ENCODE measurements at places on chromosomes 6 and 20.
A peak's percentile ranks its signal among the peaks of the same experiment; 100 is the strongest.

DNA sequence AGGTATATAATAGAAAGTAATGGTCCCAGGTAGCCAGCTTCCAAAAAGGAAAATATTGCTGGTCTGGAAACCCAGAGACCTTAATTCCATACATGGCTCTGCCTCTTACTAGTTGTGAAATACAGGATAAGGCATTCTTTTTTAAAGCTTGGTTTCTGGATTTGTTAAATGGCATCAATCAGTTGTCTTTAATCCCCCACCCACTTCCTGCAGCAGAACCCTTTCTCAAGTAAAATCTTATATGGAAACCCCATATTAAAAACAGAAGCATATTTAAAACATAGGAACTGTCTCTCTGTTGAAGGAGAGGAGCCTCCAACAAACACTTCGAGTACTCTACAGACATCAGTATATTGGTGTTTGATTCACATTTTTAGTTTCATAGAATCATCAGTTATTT lies 6.2 kb upstream of the LCA5 start:
- DNase-seq = no peak

DNA sequence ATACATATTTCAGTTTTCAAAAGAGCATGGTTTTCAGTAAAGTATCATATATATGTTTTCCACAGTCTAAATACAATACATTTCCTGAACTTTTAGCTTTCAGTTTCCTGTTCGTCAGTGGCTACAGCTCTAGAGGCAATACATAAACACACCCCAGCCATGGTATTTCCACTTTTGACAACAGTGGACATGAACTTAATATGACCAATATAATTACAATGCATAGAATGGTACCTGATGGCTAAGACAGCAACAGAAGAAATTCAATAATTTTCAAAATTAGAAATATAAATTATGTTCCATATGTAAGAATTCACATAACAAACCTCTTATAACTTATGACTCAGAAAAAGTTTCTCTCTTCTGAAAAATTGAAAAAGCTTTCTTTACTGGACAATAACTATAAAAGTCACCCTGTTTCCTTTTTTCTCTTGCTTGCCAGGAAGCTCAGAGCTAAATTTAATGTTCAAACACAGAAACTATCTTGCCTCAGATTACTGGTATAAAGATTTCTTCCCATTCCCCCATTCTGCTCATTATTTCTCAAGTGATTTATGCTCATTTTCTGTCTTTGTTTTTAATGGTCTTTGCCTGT lies 19.2 kb downstream of the FKBP5 start:
- no peak for DNase-seq

DNA sequence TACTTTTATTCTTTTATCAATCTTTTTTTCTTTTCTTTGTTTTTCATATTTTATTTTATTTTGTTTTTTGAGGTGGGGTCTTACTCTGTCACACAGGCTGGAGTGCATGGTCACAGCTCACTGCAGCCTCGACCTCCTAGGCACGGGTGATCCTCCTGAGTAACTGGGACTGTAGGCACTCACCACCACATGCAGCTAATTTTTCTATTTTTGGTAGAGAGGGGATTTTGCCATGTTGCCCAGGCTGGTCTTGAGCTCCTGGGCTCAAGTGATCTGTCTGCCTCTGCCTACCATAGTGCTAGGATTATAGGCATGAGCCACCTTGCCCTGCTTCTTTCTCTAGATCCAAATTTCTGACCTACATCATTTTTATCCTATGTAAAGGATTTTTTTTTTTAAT lies 153.2 kb downstream of the CDKAL1 start:
- no peak for DNase-seq

GRCh38 chr20:17671011-17671410 lies 11.0 kb downstream of the RRBP1 start:
- no peak for DNase-seq

DNA sequence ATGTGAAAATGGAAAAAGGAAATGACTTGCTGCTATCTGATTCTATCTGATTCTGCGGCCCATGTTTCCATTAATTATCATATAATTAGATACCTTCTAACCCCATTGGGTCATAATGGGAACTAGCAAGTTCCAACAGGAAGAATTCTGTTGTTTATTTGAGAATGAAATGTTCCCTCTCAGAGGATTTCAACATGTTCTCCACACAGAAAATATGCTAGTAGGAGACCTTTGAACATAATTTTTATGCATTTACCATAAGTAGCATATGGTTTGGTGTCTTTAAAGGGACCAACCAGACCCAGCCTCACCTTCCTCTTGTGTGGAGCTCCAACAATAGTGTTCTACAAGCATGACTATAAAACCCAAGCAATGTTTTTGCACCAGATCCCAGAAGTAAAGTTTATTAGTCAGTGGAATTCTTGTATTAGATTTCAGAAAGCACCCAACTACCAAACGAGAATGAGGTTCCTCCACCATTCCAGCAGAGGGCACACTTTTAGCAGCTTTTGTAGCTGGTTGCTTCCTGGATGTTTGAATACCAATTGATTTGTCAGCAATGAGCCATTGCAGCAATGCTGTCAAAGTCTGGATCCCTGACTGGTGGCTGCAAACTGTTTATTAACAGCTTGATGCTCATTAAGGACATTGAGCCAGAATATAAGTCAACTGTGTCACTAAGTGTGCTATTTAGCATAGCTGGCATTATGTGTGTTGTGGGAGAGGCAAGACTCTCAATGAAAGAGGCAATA lies 143.6 kb upstream of the GJE1 start:
- DNase-seq = no peak

- DNase-seq = no peak
These were observed 603.0 kb upstream of the NRSN1 start for GRCh38 chr6:23522792-23523547.

GRCh38 chr6:167148997-167149396 lies 8.8 kb downstream of the GPR31 start:
- no peak for DNase-seq

GRCh38 chr6:54013966-54014365 lies 97.3 kb upstream of the MLIP start:
- no peak for DNase-seq

DNA sequence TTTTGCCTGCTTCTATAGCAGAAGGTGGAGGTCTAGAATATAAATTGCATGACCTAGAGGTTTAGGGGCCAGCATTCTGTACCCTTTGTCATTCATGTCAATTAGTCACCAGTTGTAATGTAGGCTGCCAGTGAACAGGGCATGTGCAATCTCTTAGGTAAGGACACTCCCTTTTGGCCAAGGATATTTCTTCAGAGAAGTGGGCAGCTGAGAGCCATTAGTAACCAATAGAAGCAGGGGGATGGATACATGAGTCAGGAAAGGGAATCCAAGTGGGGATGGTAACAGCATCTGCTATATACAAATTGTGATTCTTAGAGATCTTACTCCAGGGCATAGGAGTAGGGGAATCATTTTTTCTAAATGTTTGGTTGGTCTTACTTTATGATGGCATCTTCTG lies 494.2 kb upstream of the JAG1 start:
- no peak for DNase-seq

GRCh38 chr6:167408235-167408869 lies 83.5 kb downstream of the TTLL2 start:
- DNase-seq = no peak

- DNase-seq = no peak
These were observed 5.1 kb upstream of the POPDC3 start for GRCh38 chr6:105184921-105185320.

DNA sequence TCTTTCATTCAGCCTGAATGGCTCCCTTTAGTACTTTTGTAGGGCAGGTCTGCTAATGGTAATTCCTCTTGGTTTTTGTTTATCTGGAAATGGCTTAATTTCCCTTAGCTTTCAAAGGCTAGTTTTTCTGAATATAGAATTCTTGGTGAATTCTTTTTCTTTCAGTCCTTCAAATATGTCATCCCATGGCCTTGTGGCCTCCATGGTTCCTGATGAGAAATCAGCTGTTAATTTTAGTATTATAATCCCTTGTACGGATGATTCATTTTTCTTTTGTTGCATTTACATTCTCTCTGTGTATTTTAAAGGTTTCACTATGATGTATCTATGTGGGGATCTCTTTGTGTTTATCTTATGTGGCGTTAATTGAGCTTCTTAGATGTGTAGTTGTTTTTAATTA lies 179.6 kb upstream of the ARG1 start:
- DNase-seq = no peak

GRCh38 chr6:158040051-158040803 lies 58.6 kb downstream of the SYNJ2 start:
- DNase-seq = no peak

GRCh38 chr20:24943196-24943595 lies 5.9 kb upstream of the CST7 start:
- no peak for DNase-seq

- no peak for DNase-seq
These were observed 20.2 kb downstream of the FBXL4 start for GRCh38 chr6:98927534-98927933.

GRCh38 chr20:62485062-62485700 lies 9.4 kb upstream of the GATA5 start:
- DNase-seq = peak; percentile 69

GRCh38 chr6:30712441-30712945 lies 4.6 kb downstream of the MDC1 start:
- no peak for DNase-seq

- DNase-seq = no peak
These were observed 53.8 kb downstream of the DCBLD1 start for GRCh38 chr6:117536317-117536716.

DNA sequence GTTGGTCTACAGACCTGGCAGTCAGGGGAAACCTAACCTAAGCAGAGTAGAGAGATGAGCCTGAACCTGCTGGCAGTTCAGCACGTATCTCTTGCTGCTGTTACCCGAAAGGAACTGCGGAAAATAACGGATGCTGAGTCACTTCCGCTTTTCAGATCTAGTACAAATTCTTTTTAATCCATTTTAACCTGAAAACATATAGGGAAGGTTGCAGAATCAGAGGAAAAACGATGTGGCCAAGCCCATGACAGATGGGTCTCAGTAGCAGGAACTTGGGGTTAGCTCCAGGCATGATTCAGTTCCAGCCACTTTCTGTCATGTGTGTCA lies 351.9 kb upstream of the PRND start:
- no peak for DNase-seq

GRCh38 chr20:22430154-22430745 lies 154.1 kb downstream of the FOXA2 start:
- DNase-seq = no peak

DNA sequence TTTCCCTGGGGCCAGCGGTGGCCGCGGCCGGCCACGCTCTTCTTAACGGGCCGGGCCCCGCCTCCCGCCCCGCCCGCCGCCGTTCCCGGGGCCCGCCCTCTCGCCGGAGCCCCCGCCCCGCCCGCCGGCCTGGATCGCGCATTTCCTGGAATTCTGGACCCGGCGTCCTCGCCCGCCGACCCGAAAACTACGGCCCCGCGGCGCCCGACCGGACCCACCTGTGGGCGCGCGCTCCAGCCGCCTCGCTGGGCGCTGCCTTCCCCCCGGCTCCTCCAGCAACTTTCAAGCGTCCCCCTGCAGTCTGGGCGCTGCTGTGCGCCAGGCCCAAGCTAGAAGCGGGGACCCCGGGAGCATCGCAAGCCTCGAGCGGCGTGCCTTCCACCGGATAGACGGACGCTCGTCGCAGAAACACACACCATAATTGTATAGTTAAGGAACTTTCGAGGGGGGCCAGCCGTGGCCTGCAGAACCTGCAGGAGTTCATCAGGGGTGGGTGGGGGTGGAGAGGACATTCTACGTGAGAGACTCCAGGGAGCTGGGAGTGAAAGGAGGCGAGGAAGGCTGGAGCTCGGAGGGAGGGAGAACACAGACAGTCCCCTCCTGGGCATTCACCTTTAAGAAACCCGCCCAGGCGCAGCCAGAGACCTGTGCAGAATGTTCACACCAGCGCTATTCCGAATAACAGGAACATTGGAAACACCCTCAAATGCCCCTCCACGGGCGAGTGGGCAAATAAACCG lies at the start of gene ADA:
Gene ADA, minus strand, starts transcription at position 16 of the 740 bp plus-strand sequence. CDS start 92 bp downstream, outside the sequence.
- DNase-seq = peak; percentile 69

GRCh38 chr6:4788482-4788881 lies 12.3 kb downstream of the CDYL start:
- DNase-seq = no peak

DNA sequence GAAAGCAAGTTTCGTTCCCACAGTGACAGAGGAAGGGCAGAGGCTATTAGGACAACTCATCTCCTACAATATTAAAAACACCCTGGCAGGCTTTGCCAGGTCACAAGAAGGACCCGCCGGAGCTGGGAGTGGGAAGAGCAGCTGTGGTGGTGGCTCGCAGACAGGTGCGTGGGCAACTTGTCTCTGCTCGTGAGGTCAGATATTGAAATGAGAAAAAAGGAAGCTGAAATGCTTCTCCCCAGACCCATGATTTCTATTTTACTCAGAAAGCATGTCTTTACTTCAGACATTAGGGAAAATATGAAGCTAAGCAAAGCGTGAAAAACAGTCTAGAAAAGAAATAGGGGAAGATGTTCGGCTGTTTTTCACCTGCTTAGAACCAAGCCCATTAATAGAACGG lies 166.3 kb upstream of the EEF1E1 start:
- DNase-seq = no peak

DNA sequence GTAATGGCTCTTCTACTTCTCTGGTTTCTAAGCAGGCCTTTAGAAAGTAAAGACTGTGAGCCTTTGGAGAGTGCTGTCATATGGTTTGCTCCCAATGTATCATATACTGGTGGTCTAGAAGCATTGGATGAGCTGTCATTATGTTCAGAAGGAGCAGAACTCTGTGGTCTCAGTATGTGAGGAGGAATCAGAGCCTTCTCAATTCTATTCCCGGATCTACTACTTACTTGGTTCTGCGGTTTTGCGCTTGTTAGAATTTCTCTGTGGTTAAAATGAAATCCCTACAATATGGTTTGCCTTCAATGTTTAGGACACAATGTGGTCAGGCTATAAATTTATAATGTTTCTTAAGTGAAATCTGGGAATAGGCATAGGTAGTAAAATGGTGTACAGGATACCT lies 64.6 kb downstream of the RWDD2A start:
- DNase-seq = no peak

GRCh38 chr20:62236766-62237513 lies 1.4 kb upstream of the OSBPL2 start:
- DNase-seq = no peak

GRCh38 chr6:139679516-139680179 lies 305.2 kb upstream of the CITED2 start:
- no peak for DNase-seq

- DNase-seq = no peak
These were observed 42.3 kb downstream of the ANKEF1 start for GRCh38 chr20:10077081-10077471.

GRCh38 chr20:572727-573126 lies 29.1 kb upstream of the CSNK2A1 start:
- no peak for DNase-seq

- DNase-seq = no peak
These were observed 174.1 kb downstream of the EYA4 start for GRCh38 chr6:133415262-133415661.

- DNase-seq = no peak
These were observed 69.1 kb downstream of the GRIK2 start for GRCh38 chr6:101462576-101462975.

- DNase-seq = no peak
These were observed 321.3 kb upstream of the SPTLC3 start for GRCh38 chr20:12687476-12687875.

- DNase-seq = no peak
These were observed 279.6 kb downstream of the ESR1 start for GRCh38 chr6:152087096-152087495.

GRCh38 chr20:16485401-16485800 lies 87.8 kb downstream of the KIF16B start:
- DNase-seq = no peak

Data from mesothelial cell of epicardium (in vitro differentiated cells).